ENCODE measurements at places on chromosomes 7 and 10.

- no peak for DNase-seq
Observed at GRCh38 chr7:110308791-110309190, 782.1 kb upstream of the LRRN3 start.

GRCh38 chr10:124233546-124234138 lies 140.2 kb upstream of the CHST15 start:
- no peak for DNase-seq

DNA sequence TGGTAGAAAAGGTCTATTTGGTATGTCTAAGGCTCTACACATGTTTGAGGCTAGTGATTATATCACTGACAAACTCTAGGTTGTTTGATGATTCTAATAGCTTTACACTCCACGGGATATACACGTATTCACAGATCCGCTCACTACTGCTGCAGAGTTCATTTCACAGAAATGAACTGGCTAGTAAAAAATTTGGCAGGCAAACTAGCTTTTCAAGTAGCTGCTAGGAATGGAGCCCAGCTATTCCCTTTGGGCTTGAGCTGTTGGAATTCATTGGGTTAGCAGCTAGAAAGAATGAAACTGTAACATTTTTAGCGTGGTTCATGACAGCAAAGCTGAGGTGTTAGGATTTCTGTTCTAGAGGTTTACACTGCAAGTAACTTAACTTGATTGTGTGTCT lies 37.6 kb downstream of the R3HCC1L start:
- DNase-seq = no peak

GRCh38 chr7:22115689-22116088 lies 170.0 kb upstream of the CDCA7L start:
- DNase-seq = no peak

DNA sequence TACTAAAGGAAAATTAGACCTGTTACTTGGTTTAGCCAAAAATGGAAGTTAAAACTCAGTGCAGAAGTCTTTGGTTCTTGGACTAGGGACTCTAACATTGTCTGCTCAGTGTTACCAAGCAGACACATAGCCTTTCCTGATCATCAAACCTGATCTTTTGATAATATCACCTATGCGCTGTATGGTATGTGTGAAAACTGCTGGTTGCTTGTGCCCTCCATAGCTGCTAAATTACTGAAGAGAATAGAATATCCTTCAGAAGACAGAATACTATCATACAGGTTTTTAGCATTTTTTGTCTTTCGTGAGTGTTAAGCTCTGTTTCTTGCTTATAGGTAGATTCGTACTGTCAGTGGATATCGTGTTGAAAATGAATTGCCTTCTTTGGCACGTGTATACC lies 68.7 kb downstream of the ST7 start:
- no peak for DNase-seq

GRCh38 chr7:15495170-15495569 lies 66.6 kb downstream of the AGMO start:
- DNase-seq = no peak

DNA sequence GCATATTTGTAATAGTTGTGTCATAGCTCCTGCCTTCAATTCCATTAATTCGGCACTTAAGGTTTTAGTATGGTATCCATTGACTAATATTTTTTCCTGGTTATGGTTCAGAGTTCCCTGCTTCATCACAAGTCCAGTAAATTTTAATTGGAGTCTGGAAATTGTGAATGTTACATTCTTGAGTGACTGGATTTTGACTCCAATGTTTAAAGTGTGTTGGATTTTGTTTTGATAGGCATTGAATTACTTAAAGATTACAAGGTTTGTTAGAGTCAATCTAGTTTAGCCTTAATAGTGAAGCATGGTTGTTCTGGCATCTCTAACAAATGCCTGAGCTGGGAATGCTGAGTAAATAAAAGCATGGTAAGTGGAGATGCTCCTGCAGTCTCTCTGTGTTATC lies 326.6 kb upstream of the IGFBP3 start:
- DNase-seq = no peak

GRCh38 chr7:110944966-110945644 lies 145.8 kb upstream of the LRRN3 start:
- no peak for DNase-seq
